ENCODE measurements at places on chromosomes 4 and X.

DNA sequence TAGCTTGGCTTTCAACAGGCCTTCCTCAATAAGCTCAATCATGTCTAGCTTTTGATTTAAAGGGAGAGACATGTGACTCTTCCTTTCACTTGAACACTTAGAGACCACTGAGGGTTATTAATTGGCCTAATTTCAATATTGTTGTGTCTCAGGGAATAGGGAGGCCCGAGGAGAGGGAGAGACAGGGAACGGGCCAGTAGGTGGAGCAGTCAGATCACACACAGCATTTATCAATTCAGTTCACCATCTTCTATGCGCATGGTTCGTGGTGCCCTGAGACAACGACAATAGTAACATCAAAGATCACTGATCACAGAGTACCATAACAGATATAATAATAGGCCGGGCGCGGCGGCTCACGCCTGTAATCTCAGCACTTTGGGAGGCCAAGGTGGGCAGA is 17.8 kb downstream of the ZNF81 start:
- no peak for DNase-seq

- no peak for DNase-seq
Observed at GRCh38 chr4:101471201-101471600, 123.9 kb upstream of the PPP3CA start.

DNA sequence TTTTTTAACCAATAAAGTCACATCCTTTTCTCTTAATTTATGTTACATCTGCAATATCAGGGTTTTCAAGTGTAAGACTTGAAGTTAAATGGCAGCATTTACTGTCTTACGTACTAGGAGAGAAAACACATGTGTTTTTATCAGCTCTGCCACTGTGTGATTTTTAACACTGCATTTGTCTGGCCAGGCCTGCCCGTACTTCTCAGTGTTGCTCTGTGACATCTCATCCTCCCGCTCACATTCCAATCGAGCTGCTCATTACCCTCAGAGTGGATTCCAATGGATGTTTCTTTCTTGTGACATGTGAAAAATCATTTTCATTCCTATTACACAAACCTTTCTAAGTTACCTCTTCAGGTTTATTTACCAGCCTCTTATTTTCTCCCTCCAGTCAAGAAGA is 420.3 kb downstream of the FAT4 start:
- DNase-seq, result no peak

DNA sequence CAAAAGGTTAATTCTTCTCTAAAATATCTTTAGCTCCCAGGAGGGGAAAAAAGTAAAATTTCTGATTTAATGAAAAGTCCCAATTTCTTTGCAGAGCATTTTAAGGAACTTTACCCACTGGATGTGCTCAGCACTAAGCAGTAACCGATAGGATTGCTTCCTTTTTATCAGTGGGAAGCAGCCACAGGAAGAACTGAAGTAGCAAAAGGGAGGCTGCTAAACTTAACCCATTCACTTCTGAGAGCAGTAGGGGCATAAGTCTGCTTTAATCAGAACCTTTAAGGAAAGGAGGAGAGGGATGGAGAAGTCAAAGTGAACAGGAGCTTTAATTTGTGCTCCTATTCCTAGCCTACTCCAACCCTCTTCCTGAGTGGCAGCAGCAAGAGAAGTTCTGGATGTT is at the start of gene F8:
Gene F8, minus strand, starts transcription at position 139 of the 400 bp plus-strand sequence. CDS start 171 bp downstream, outside the sequence.
- no peak for DNase-seq

DNA sequence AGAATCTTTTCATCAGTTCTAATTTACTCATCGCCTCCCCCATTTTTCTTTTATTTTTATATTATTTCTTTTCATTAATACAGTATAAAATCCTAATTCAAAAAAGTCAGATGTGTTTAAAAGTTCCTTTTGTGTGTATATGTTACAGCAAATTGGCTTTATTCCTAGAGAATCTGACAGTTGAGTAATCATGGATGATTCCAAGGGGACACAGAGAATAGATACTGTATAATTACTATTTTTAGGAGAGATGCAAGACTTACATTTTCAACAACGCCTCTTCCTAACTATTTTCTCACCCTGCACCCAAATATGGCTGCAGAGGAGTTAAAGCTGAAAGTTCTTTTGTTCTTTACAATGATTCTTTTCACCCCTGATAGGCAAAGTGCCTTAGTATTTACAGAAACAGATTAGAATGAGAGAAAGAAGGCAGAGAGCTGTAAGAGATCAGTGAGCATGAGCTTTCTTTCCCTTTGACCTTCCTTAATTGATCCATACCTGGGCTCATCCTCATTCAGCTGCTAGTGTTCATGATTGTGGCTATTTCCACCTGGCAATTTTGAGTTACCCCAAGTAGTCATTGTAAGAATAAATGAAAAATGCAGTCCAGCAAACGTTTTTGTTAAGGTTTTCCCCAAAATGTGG is 210.8 kb downstream of the SLC4A4 start:
- DNase-seq, result no peak

DNA sequence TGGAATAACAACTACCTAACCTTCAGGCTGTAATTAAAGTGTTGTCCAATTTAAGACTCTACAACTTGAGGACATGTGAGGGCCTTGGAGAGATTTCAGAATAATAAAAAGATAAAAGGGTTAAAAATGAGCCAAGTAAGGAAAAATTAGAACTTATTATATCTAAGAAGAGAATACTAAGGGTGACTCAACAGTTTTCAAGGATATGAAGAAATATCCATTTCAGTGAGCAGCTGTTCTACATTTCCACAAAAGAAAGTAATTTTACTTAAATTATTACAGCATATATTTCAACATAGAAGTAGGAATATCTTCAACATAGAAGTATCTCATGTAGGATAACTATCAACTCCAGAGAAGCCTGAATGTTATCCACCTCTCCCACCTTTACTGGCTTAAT is 11.3 kb downstream of the SNX12 start:
- DNase-seq, result no peak

DNA sequence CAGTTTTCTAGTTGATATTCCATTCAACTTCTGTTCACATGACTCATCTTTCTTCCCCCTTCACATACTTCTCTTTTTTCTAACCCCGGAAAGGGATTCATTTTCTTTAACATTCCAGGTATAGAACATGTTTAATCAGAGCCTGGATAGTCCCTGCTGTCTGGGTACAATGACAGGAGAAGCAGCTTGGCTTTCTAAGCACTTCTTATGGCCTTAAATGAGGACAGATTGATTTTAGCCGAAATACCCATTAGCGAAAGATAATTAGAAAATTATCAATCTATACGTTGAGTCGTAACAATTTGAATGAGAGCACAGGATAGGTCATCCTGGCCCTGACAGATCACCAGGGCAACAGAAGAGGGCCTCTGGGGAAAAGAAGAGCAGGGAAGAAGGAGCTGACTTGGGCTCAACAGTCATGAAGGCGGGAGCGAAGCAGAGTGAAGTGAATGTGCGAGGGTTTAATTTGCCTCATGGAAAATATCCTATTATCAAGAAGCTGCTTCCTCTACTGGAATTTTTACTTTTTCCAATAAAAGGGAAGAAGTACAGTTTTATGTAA is 62.2 kb downstream of the PPP1R2C start:
- no peak for DNase-seq

- DNase-seq, result no peak
Observed at GRCh38 chrX:68708503-68709290, 61.2 kb downstream of the STARD8 start.

GRCh38 chr4:165360985-165361670 is 17.7 kb upstream of the CPE start:
- DNase-seq, result no peak

DNA sequence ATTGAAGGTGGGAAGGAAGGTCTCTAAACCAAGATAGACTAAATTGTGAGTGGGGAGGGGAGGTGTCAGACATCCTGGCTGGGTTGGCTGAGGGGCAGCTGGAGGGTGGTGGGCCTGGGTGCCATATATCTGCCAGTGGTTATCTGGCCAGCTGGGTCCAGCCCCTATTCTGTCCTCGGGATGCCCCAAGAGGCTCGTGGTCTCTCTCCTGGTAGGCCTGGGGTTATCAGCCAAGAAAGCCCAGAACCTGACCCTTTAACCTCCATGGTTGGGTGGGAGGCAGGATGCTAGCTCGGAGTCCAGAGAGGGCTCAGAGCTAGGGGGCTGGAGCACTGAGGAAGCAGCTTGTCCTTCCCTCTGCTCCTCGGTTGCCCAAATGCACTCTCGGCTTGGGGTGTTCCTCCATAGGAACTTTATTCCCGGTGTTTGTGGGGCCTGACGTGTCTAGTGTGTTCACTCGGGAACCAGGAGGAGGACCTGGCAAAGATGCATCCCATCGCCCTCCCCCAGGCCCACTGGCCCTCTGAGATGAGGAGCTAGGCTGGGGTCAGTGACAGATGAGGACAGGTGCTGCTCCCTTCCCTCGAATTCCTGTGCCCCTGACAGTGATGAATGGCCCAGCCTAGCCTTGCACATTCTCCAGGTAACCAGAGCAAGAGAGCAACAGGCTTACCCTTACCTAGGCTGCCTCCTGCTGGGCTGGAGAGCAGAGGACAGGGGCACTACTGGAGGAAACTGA is 5.2 kb upstream of the EFNB1 start:
- no peak for DNase-seq

DNA sequence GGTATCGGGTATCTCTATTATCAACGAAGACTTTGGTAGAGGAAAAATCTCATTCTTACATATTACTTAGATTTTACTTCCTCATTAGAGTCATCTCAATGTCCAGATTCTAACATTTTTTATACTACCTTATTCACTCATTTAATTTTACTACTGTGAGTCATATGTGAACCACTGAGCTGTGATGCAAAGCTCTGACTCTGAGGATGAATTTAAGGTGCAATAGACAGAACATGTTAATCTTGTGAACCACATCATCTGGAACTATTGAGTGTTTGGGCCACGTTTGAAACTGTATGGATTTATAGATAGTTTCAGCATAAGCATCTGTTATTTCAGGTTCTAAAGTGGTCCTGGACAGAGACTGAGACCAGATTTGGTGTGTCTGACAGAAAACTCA is 78.4 kb downstream of the PWWP3B start:
- no peak for DNase-seq

DNA sequence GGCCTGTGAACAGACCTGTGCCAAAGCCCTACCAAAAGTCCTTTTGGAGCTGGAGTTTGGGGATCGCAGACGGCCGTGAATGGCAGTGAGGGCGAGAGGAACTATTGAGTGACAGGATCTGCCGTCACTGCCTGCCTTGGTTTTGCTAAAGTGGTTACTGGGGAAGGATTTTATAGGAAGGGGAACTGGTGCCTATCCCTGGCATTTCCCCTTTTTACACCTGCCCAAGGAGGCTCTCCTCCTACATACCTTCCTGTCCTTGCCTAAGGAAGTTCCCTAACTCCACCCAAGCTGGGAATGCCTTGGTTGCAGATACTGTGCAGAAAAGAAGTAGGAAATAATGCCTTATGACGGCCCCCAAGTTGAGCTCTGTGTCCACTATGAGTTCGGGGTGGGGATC is 14.5 kb downstream of the LONRF3 start:
- no peak for DNase-seq

- no peak for DNase-seq
Observed at GRCh38 chrX:17521871-17522693, 147.1 kb downstream of the NHS start.

- no peak for DNase-seq
Observed at GRCh38 chrX:19695884-19696283, 180.6 kb upstream of the MAP3K15 start.

DNA sequence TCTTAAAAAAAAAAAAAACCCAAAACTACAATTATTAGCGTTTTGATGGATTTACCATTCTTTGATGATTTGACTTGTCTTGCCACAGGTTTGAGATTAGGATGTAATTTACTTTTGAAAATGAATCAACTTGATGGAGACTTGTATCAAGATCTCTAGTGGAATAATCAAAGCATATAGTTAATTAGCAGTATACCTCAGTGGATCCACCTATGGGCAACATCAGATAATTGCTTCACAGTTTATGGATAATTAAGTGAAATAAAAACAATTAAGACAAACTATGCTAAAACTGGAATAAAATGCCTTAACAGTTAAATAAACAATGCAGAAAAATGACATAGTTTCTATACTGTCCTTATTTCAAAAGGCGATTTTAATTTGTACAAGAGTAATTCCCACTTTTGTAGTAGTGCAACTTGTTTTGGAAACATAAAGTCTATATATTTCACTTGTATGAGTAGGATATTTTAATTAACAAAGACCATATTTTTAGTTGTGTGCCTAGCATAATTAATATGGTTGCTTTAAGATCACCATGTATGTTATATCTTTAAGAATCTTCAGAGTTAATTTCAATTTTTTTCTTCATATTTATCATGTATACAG is 4.2 kb downstream of the CPEB2 start:
- DNase-seq, result no peak

DNA sequence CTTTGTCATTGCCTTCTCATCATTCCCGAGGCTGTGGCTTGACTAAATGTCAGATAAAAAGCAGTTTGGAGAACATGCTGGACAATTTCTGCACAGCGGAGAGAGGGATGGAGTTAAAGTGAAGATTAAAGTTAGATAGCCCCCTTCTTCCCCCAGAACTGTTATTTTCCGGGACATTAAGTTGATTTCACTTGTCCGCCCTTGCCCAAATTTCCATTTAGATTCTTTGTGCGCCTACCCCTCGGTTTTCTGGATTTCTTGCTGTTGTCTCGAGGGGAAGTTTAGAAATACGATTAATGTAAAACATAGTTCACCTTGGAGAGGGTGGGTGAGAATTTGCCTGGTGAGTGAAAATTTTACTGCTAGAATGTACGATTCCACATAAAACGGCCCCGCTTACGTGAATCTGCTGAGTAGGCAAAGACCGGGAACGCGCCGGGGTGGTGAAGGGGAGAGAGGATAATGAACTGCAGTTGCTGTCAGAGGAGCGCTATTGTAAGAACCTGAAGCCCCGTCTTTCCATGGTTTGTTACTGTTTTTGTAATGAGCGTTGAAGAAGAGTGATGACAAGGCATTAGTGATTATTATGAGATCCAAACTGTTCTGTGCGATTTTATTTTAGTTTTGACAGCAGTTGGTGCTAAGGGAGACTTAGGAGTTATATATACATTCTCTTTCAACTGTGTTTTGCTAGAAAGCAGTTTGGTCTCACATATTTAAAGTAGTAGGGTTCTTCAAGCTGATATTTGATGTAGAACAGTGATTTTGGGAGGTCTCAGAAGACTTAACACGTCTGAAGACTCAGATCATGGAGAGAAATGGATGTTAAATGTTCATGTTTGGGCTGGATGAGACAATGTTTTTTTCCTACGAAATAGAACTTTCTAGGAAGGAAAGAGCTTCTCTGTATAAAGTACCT is 73.0 kb downstream of the AFF1 start:
- DNase-seq, result no peak

- DNase-seq, result no peak
Observed at GRCh38 chrX:18985186-18985435, 1.2 kb upstream of the PHKA2 start.

DNA sequence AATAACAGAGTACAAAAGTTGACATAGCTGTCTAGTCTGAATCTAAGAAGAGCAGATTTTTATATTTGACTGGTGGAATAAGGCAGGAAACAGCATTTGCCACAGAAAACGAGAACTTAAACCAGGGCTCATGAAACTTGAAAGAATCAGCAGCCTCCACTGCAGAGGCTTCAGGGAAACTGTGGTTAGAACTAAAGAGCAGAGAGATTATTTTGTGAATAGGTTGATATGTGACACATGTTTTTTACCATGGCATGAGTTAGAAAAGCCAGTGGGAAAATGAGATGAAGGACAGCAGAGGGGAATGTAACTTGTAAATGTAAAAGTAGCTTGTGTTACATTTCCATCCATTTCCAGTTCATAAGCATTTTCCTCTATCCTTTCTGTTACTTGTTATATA is 63.7 kb upstream of the CAMK2D start:
- no peak for DNase-seq

All from right renal pelvis (tissue), 4 donors.